ENCODE measurements at places on chromosomes 11 and 22. TPM values are rescaled to one million over a fixed set of nuclear protein-coding genes. Genes with fewer than 3 reads are reported as not detected.

DNA sequence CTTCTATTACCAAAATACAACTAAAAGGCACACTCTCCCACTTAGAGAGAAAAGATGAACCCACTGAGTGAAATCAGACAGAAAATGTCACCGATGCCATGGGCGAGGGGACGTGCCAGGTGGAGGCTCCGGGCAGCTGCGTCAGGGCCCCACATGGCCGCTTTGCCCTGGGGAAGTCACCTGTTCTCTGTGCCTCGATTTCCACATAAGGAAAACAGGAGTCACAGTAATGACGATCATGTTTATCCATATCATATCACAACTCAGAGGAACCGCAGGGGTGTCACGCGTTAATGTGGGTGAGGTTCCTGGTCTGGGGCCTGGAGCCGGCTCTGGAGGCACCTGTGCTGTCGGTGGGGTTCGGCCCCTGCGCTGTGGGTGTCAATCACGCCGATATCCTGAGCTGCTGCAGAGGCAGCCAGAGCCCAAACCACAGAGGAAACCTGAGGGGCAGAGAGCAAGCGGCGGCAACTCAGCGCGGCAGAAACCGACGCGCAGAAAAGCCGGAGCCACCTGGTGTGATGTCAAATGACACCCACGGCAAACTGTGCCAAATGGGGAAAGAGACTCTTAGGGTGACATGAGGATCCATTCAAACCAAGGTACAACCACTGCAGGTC is 243.7 kb downstream of the BRD1 start:
- DNase-seq: peak; percentile 12

DNA sequence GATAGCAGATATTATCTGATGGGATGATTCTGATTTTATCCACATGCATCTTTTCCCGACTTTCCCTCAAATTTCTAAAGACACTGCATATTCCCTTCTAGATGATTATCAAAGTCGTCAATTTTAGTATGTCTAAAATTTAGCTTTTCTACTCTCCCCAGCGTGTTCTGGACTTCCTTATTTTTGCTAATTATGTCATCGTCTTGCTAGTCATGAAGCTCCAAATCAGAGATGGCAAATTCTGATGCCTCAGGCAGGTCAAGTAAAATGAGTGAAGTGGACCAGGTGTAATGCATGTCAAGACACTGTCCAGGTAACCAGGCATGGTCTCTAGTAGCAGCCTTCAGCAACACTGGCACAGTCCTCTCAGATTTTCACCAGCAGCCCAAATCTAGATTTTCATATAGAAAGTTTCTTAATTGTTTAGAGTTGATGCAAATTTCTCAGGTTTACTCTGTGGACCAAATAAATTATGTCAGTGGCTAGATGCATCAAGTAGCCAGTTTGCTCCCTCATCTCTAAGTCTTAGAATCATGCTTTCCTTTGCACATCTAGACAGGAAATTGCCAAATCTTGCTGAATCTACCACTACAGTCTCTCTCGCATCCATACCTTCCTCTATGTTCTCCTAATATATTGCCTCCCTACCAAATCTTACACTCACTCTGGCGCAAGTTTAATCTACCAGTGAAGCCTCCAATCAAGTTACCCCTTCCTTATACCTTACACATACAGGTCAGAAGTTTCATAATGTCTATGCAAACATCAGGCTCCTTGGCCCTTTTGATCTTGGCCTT is 10.6 kb downstream of the HSD17B12 start:
- no peak for DNase-seq

GRCh38 chr22:23181721-23182308 is 1.5 kb downstream of the BCR start:
- no peak for DNase-seq

MMP11 gene
- 18.1 TPM for total RNA-seq

- no peak for DNase-seq
Observed at GRCh38 chr22:44918925-44919392, 90.8 kb downstream of the PHF21B start.

GRCh38 chr11:129998107-129998506 is 4.5 kb downstream of the PRDM10 start:
- DNase-seq: no peak

DNA sequence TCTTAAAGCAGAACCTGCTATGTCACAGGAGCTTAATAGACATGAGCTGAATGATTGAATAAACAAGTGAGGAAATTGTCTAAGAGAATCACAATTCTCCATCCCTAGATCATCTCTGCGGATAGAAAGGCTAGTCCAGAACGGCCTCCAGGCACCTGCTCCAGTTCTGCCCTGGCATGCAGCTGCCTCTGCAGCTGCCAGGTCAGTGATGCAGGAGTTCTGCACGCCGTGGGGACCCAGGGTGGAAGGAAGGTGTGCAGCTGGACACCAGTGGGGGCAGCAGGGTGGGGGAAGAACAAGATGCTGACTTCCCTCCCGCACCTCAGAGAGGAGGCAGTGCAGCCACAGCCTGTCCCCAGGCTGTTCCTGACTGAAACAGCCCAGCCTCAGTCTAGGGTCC is 192.1 kb upstream of the NCAM1 start:
- DNase-seq: no peak

APOBEC3F gene
- 16.2 TPM for total RNA-seq

- peak; percentile 95 for DNase-seq
Observed at GRCh38 chr22:21952586-21953571, at the start of gene PPM1F. PPM1F (minus strand) TSS chr22:21952848; CDS start chr22:21946048, 6,800 bp downstream.

- DNase-seq: no peak
Observed at GRCh38 chr22:39868741-39869140, 24.8 kb downstream of the ENTHD1 start.

PLAAT5 gene
- 15.7 TPM for total RNA-seq

APIP gene
- 33.2 TPM for total RNA-seq

DNA sequence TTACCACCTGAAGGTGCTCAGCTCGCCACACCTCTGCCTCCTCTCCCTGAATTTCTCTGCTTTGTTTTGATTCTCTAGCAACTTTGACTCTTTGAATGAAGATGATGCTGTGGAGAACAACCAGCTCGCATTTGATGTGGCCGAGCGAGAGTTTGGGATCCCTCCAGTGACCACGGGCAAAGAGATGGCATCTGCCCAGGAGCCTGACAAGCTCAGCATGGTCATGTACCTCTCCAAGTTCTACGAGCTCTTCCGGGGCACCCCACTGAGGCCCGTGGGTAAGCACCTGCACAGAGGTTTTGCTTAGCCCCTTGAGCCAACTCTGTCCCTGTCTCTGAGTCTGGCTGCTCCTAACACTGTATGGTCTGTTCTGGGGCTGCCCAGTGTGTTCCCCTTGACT is 115.7 kb downstream of the MICAL2 start:
- DNase-seq: no peak

NLRX1 gene
- 21.8 TPM for total RNA-seq

DNA sequence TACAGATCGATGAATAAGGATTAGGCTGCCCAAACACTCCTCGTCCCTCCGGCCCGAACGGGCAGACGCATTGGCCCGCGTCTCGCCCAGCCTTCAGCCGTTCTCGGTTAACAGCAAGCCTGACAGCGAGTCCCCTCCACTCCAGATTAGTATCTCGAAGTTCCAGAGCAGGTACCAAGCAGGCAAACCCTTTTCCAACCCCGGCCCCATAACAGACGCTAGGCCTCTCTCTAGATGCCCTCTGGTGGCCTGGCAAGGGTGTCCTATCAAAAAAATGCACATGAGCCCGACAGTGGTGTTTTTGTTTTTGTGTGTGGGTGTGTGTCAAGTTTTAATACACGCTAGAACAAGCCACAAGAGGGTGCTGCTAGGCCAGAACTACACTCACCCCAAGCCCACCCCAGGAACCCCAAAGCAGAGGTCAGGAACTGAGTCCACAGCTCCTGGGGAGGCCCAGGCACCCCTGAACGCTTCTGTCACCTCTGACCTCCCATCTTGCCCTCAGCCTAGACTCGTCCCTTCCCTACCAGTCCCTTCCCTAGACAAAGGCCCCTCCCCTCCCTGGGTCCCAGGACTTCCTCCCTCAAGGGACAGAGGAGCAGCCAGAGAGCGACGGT is 658 bp upstream of the ARFGAP2 start:
- DNase-seq: peak; percentile 90

DNA sequence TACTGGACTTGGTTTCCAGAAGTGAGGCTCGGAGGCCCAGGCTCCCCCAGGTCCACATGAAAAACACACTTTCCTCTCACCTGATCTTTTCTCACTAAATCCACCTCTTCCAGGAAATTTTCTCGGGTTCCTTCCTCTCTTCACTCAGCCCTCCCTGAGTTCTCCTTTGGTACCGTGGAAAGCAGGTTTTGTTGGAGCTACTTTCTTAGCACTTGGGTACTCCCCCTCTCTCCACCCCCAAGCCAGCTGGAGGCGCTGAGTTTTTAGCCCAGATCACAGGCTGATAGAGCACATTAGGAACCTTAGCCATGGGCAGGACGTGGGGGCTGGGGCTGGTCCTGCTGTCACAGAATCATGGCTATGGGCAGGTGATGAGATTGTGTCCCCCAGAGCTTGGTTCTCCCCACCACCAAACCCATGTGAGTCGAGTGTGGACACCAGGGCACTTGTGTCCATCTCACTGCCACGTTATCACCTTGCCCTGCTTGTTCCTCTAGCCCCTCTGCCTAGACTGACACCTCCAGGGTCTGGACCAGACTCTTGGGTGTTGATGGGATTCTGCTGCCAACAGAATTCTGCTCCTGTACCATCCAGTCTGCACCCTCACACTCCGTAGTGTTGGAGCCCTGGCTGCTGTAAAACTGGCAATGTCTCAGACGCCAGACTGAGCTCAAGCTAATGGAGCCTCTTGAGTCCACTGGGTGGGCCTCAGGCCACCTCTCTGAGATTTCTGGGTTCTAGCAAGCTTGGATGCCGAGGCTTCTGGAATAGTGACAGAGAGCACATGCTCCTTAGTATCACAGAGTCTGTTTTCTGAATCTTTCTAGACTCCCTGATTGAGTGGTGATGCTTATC is 74.9 kb upstream of the NARS2 start:
- peak; percentile 34 for DNase-seq

LRFN4 gene
- 24.4 TPM for total RNA-seq

- DNase-seq: peak; percentile 87
Observed at GRCh38 chr11:19817265-19817851, 104.7 kb downstream of the NAV2 start.

- DNase-seq: no peak
Observed at GRCh38 chr22:36252754-36253522, at the start of gene APOL1. APOL1 (plus strand) TSS chr22:36253133; CDS start chr22:36254956, 1,823 bp downstream.

MRGPRF gene
- total RNA-seq: 4.7 TPM

DNA sequence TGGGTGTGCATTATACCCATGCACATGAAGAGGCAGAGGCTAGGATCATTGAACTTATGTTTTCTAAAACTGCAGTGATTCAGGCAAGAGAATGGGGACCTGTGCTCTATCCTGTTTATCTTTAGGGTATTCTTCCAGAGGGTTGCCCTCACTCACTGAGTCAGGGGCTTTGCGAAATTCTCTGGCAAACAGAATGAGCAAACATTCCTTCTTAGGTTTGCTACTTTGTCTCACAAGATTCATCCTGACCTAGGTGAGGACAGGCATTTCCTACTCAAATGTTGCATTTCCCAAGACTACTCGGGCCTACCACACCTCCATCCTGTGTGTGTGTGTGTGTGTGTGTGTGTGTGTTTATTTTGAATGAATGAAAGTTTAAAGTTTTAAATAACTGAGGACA is 2.7 kb upstream of the EIF3M start:
- DNase-seq: no peak

JAML gene
- 0.55 TPM for total RNA-seq

- DNase-seq: peak; percentile 81
Observed at GRCh38 chr11:833114-833791, 501 bp downstream of the CD151 start.

DNA sequence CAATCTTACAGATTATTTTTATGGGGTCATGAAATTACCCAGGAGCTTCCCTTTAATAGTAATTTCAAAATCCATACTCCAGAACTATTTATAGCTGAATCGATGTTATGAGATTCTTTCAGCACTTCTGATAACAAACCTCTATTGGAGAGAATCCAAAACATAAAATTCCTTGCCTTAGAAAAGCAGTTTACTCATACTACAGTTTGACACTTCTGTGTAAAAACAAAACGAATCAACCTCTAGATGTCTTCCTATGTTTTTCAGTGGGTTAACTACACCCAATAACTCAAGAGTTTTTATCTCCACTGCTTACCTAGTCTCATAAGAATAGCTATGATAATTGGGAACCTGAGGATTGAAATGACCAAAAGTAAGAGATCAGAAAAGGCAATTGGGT is 35.6 kb downstream of the KIF18A start:
- DNase-seq: no peak

DNA sequence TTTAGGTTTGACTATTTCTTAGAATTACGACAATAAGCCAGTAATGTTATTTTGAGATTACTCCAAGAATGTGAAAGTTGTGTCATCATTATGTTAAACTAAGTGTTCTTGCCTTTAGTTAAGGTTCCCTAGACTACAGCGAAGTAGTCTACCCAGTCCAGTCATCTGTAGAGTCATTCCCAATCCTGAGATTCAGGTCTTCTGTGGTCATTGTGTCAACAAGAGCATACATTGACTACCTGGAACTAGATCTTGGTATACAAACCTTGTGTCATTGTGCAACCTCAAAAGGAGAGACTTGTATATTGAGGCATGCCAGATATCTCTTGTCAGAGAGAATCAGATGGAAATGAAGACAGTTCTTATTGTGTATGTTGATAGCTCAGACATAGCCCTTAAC is 115.9 kb downstream of the ATM start:
- DNase-seq: no peak

DNA sequence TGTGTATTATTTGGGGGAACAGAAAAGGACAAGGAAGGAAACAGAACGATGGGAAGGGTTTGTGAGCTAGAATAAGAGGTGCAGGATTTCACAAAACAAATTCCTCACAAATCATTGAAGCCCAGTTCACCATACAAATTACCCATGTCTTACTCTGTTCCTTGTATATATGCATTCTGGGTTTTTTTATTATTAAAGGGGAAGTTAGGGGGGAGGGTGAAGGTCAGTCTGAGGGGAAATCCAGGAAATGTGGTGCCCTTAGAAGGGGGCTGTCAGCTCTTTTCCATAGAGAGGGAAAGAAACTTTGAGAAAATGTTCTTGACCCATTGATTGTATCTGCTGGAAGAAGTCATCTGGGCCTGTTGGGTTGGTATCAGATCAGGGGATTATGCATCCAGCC is 90.8 kb downstream of the RNF169 start:
- DNase-seq: no peak

CECR2 gene
- 98.9 TPM for total RNA-seq

- DNase-seq: no peak
Observed at GRCh38 chr11:105296386-105296785, 156.8 kb upstream of the CARD18 start.

GRCh38 chr11:62882788-62883501 is 2.2 kb downstream of the SLC3A2 start:
- no peak for DNase-seq

OR10D3 gene
- 0.23 TPM for total RNA-seq
